ENCODE measurements at places on chromosomes 2 and 18.

GRCh38 chr2:16148632-16149348 lies 208.4 kb downstream of the MYCN start:
- DNase-seq: no peak

DNA sequence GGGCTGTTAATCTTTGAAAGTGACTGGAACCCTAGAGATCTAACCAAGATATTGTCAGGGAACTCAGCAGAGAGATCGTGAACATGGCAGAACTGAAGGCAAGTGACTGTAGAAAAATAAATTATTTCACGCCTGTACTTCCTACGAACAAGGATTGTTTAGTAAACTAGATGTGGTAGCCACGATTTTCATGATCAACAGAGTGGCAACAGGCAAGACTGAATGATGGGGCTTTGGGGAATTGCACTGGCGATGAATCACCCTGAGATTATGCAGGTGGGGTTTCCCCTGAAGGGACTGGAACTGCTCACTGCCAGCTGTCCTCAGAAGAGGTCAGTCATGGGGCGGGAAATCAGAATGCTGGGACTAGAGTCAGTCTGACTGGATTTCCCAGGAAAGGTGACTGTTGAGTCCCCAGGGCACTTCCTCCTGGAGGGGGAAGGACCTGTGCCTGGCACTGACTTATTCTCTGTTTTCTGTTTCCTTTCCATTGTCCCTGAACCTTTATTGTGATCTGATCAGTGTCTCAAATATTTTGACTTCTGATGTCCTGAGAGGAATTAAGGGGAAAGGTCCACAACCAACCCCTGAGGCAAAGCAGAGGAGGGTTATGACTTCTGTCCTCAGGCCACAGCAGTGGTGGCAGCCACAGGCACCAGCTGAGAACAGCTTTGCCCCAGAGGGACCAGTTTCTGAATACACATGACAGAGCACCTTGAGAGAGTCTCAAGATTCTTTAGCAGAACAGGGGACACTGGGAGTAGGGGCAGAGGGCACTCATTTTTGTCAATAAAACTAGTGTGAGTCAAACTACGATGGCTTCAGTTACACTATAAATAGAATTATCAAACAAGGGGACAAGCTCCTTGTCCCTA lies 70.0 kb downstream of the NAB1 start:
- peak; percentile 15 for DNase-seq

DNA sequence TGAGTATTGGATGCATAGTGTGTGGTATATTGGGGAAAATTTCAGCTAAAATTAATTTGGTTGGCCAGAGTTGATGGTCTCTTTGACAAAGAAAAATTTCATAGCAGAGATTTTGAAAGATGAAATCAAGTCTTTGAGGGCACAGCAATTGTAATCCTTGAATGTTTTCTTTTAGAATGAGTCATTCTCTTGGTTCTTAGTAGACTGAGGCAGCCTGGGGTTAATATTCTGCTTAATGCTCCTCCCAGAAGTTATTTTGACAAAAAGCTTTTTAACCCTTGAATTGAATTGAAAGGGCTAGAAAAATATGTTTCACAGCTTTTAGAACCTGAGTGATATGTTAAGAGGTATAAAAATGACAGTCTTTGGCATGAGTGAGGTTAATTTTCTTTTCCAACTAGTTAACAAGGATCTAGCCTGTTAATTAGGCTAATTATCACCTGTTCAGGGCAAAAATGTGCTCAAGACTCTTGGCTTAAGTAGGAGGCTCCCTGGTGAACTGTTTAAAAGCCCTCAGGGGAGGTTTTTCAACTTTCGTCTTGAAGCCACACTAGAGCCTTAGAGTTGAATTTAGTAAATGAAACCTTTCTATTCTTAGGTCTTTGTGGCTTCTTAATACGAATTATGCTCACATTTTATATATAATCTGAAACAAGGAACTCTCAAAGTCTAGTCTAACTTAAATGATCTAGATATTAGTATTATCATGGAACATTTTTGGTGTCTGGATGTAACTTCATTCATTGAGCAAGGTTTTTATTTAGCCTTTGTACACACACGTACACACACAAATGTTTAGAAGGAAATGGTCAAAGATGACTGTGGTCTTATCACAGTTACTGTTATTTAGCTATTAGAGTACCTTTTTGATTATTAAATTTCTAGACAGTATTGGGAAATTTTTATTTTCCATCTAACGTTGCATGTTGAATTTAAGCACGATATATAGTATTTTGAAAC lies 272.5 kb downstream of the ZNF407 start:
- no peak for DNase-seq

DNA sequence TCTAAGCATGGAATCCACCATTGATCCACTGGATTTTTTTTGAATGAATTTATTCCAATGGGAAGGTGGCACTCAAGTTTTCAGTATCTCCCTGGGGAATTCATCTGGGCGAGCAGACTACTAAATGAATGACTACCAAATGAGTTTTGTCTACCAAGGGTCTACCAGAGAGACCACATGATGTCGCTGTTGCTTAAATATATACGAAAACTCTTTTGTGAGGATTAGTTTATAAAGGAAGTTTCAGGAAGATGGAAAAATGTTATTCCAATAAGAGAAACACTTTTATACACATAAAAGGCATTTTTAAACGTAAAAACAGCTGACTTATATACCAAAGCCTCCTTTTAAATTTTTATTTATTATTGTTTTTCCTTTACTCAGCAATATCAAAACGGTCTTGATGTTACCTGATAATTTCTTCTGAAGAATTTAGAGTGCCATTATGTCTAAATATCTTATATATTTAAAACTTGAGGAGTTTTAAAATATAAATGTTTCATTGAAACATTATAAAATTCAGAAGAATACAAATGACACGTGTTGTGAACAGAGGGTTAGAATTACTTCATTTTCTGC lies 139.7 kb downstream of the HRH4 start:
- DNase-seq: peak; percentile 24

DNA sequence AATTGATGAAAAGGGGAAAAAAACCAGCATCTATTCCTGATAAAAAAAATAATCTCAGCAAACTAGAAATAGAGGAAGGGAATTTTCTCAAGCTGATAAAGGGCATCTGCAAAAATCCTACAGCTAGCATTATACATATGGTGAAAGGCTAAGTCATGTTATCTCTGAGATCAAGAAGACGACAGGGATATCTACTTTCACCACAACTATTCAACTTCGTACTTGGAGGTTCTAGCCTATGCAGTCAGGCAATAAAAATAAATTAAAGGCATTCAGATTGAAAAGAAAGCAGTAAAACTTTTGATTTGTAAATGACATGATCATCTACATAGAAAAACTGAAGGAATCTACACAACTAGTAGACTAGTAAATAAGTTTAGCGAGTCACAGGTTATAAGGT lies 58.2 kb downstream of the CAB39 start:
- DNase-seq: no peak

GRCh38 chr2:121287146-121287798 lies 2.3 kb upstream of the TFCP2L1 start:
- no peak for DNase-seq

GRCh38 chr18:47263430-47264307 lies 12.2 kb upstream of the SKOR2 start:
- no peak for DNase-seq

DNA sequence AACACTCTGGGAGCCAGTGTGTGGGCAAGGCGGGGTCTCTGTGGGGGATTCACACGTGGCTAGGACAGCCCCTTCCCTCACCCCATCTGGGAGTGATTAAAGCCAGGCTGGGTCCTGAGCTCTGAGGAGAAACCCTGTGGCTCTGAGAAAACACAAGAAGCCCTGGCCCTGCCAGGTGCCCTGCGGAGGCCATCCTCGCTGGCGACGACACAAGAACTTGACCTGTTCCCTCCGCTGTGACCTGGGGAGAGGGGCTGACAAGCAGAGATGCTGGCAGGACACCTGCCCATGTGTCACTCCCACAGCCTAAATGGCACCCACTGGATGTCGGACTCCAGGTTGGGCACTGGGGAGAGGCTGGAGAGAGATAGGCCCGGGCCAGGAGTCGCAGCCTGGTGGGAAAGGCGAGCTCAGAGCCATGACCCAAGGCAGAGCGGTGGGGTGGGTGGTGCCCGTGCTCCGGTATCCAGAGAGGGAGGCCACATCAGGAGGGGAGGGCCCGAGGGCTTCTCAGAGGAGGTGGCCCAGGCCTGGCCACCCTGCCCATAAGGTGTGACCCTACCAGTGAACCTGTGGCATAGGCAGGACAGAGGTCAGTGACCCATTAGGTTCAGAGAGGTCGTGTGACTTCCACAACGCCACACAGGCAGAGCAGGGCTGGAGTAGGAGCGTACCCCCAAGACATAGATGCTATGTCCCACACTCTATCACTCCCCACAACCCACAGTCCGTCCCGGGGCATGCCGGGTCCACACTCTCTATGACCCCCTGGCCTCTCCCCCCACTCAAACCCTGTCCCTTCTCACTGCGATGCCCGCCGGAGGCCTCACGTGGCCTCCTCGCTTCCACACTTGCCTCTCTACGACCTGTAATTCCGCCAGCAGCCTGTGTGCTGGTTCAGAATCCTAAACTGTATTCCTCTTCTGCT lies 59.4 kb upstream of the HPCAL1 start:
- no peak for DNase-seq

- no peak for DNase-seq
These were observed 209.2 kb upstream of the SYT4 start for GRCh38 chr18:43486462-43486861.

GRCh38 chr2:144559681-144560080 lies 39.8 kb upstream of the ZEB2 start:
- DNase-seq: no peak

DNA sequence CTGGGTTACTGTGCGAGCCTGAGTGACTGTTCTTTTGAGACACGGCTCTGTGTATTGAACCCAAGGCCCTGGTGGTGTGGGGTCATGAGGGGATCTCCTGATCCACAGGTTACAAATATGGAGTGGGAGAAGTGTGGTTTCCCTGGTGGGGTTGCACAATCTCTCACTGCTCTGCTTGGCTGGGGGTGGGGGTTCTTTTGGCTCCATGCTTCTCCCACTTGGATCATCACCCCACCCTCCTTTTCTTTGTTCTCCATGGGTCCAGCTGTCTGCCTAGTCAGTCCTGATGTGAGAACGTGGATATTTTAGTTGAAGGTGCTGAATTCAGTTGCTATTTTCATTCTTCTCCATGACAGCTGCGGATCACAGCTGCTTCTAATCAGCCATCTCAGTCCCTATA lies 37.8 kb downstream of the AGPS start:
- no peak for DNase-seq
